ENCODE measurements at places on chromosomes 7 and 10. TPM values are rescaled to one million over a fixed set of nuclear protein-coding genes. Genes with fewer than 3 reads are reported as not detected.

The HKDC1 gene
- total RNA-seq: 19.3 TPM

The SNX13 gene
- total RNA-seq: 15.1 TPM

The HTR7 gene
- 0.10 TPM for total RNA-seq

The SFRP5 gene
- total RNA-seq: 1.7 TPM

The SYT15B gene
- total RNA-seq: 4.2 TPM

The ZNF485 gene
- 2.1 TPM for total RNA-seq

The PRKAR2B gene
- total RNA-seq: 3.7 TPM
